ENCODE measurements at places on chromosomes 4 and X.

- DNase-seq = no peak
Measured at GRCh38 chrX:44494357-44494756, 48.3 kb downstream of the FUNDC1 start.

DNA sequence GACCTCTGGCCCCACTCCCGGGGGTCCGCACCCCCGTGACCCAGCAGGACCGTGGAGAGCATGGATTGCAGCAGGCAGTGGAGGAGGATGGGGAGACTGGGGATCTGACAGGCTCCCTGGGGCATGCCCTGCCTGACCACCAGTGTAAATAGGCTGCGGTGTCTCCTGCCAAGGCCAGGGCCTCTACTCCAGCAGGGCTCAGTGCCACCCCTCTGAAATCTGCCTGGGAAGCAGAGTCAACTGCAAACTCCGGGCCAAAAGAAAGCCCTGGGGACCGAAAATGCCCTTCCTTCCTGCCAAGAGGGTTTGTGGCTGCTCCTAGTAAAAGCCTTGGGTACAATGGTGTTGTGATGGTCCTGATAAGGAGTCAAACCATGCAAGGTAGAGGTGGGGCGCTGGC, 6.4 kb downstream of the ADRA2C start:
- DNase-seq = no peak

- no peak for DNase-seq
Measured at GRCh38 chrX:68808686-68809357, 20.0 kb upstream of the EFNB1 start.

DNA sequence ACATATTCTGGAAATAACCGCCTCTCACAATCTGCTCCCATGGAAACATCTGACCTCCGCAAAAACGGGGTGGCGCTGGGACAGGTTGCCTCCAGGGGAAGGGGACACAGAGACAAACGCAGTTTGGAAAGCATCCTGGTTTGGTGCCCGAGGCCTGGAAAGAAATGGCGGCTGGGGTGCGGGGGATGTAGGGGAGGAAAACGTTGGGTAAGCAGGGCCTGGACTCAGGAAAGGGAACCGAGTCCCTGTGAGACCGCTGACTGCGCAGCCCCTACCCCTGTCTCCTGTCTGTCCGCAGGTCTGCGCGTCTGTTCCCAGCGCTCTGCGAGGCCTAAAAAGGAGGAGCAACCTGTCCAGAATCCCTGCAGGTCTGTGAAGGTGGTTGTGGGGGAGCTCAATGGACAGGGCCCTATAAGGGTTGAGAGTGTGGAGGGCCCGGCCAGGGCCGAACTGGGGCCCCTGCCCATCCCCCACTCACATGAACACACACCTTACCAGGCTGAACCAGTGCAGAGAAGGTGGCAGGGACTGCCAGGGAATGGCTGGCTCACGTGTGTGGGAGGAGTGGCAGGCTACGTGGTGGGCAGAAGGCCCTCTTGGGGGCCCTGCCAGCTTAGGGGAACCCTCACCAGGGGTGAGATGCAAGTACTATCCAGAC, 672 bp downstream of the TCEAL3 start:
- no peak for DNase-seq

DNA sequence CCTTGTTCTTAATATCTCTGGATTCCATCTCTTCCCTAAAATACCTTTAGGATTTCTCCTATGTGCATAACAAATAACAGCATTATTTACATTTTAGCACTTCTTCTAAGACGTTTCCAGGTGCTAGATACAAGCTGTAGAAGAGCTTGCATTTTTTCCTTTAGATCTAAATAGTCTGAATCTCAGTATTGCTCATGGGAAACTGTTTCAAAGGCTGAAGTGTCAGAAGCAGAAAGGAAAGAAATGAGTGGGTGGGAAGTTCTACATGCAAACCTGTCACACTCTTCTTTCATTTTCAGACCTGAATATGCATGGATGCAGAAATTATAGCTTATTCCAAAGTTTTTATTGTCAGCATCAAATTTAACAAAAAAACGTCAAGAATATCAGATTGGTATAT, 41.8 kb downstream of the FGF13 start:
- no peak for DNase-seq

GRCh38 chrX:112477653-112478052, 202.1 kb downstream of the LHFPL1 start:
- DNase-seq = no peak

- DNase-seq = no peak
Measured at GRCh38 chr4:117063961-117064696, 21.2 kb downstream of the TRAM1L1 start.

DNA sequence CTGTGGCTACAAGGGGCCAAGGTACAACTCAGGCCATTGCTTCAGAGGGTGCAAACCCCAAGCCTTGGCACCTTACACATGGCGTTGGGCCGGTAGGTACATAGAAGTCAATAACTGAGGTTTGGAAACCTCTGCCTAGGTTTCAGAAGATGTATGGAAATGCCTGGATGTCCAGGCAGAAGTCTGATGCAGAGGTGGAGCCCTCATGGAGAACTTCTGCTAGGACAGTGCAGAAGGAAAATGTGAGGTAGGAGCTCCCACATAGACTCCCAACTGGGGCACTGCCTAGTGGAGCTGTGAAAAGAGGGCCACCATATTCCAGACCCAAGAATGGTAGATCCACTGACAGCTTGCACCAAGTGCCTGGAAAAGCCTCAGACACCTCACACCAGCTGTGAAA, 92.1 kb upstream of the SFRP2 start:
- DNase-seq = no peak

GRCh38 chr4:20268028-20268427, 16.3 kb downstream of the SLIT2 start:
- DNase-seq = no peak

DNA sequence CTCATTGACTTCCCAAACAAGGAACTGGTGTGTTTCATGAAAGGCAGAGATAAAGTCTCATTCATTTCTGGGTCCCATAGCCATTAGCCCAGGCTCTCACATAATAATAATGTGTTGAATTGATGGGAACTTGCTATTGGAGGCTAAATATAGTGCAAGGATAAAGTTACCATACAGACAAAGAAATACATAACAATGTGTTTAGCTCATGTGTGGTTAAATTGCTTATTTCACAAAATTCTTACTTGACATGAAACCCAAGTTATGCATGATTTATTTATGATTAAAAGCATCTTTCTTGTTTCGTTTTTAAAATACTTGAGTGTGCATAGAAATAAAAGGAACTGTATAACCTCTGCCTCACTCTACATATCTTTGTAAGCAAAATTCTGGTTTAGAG, 37.3 kb upstream of the LPAR4 start:
- DNase-seq = no peak

DNA sequence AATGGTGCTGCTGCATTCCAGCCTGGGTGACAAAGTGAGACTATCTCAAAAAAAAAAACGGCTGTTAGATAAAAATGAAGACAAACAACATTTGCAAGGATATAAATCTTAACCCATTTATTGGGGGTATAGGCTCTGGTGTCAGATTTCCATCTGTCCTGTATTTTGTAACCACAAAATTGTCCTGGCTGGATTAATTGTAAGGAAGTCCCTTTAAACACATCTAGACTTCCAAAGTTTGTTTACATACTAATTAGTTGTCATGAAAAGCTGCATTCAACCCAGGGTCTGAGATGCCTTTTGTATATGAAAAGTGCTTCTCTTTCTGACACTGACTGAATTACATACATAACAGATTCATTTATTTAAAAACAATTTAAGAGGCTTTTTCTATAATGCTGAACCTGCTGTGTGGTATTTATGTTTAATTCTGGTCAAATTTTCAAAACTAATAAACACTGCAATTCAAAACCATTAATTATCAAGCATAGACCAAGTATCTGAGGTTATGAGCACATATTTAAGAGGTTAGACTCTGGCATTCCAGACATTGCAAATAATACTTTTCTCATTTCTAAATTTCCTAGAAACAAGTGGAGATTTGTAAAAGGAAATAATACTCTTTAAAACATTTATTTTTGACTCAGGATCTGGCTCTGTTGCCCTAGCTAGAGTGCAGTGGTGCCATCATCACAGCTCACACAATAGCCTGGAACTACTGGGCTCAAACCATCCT, 17.5 kb upstream of the UGDH start:
- no peak for DNase-seq

DNA sequence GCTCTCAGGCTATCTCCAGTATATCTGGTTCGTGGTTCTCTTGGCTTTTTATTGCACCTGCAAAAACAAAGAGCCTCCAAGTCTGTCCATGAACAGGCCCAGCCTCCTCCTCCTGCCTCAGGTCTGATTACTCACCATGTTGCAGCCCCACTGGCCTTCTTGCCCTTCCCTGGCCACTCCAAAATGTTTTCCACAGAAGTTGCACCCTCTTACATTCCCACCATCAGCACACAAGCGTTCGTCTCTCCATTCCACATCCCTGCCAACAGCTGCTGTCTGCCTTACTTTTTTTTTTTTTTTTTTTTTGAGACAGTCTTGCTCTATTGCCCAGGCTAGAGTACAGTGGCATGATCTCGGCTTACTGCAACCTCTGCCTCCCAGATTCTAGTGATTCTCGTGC, 86.7 kb downstream of the RFC1 start:
- DNase-seq = no peak

DNA sequence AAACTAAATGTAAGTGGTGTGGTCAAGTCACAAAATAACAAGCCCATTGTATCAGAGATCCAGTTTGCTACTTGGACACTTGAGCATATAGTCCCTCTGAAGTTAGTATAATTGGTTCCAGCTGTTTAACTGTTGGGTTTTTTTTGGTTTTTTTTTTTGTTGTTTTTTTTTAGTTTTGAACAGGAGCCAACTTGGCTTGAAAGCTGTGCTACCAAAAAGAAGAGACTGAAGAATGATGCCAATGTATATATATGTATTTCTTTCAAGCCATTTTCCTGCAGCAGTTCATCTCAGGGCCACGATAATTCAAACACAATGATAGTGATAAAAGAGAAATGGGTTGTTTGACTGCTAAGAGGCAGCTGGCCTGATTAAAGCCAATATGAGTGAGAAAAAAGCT, 138.3 kb downstream of the PCDH18 start:
- DNase-seq = no peak

DNA sequence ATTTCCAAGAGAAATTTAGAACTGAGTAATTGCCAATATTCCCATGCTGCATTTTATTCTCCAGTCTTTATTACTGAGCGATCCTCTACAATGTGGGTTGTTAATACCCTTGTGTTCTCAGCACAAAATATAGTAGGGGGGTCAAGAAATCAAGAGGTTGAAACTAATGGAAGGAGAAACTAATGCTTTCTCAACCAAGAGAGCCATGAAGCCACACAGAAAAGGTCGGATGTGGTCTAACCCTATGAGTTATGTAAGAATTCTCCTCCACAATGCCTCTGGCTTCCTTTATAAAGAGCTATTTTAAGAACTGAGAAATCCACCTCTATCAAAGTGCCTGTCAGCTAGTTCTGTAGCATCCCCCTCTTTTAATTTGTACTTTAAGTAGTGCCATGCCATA, 268.5 kb downstream of the CHIC1 start:
- peak; percentile 56 for DNase-seq

DNA sequence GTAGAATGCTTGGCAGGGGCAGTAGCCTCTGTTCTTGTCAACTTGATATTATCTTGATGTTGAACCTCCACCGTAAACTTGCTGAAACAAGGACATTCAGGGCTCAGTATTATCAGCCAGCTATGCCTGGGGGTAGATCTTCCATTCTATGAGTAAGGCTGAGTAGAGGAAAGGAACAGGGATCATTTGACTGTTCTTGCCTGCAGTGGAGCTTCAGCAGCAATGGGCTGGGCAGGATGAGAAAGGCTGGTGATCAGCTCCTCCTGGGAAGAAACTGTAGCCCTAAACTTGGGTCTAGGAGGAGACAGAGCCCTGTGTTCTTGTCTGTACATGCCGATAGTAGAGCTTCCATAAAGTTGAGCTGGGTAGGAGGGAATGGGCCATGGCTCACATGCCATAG, 127.2 kb downstream of the CCSER1 start:
- no peak for DNase-seq

- no peak for DNase-seq
Measured at GRCh38 chr4:20203508-20203907, 48.2 kb upstream of the SLIT2 start.

GRCh38 chr4:7638984-7639789, 204.5 kb upstream of the PSAPL1 start:
- DNase-seq = peak; percentile 0

GRCh38 chr4:35734381-35735098, 509.8 kb downstream of the ARAP2 start:
- DNase-seq = no peak

GRCh38 chr4:13238936-13239335, 245.2 kb downstream of the RAB28 start:
- no peak for DNase-seq

DNA sequence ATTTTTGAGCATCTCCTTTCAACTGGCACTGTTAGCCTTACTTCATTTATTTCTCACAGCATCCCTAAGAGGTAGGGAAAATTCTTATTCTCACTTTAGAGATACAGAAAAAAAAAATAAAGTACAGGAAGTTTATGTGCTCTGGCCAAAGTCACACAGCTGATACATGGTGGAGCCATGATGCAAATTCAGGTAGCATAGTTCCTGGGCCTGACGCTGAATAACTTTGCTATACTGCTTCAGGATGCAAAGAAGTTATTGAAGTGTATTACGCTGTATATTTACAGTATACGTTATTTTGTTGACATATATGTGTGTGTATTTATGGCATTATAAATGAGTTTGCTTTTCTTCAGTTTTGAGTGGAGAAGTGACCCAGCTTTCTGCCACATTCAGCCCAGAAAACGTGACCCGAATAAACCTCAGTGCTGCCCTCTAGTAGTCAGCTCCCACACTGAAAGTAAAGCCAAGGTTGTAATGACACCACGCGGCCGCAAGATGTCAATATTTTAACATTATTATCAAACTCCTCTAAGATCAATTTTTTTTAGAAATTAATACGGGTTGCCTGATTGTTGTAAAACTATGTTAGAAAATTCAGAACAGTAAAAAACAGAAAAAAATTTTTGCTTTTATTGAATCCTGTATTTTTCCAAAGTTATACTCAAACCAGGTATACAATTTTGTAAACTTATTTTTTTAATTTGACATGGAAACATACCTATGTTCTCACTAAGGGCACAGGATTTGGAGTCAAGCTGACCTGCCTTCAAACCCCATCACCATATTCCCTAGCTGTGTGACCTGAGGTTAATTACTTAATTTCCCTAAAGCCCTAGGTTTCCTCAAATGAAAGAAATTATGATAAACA, 3.8 kb upstream of the GUCY2F start:
- peak; percentile 59 for DNase-seq

DNA sequence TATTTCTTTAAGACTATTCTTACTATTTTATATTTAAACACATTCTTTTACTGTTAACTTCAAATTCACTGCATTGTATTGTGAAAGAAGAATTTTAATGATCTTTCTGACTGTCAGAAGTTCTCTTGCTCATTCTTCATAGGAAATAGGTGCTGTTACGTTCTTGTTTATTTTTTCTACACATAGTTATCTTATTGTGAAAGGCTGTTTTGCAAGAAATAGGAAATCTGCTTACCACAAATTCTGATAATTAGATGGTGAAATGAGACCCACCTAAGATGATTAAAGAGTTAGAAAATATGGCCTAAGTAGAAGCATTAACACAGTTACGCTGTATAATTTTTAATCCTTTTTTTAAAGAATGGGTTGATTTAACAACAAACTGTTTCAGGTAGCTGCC, 316.1 kb upstream of the ZFP42 start:
- DNase-seq = no peak
